ENCODE measurements at places on chromosomes 3 and 15. TPM values are rescaled to one million over a fixed set of nuclear protein-coding genes. Genes with fewer than 3 reads are reported as not detected.

Gene AADACL2
- not detected for total RNA-seq

Gene MCF2L2
- total RNA-seq = 0.41 TPM

Gene MAP2K5
- 17.0 TPM for total RNA-seq

Gene LTK
- 1.8 TPM for total RNA-seq

Gene RLBP1
- not detected for total RNA-seq

Gene CCDC51
- 14.7 TPM for total RNA-seq

Gene ITIH3
- total RNA-seq = 3.6 TPM

Gene GOLGA6L7
- not detected for total RNA-seq

Gene GNAI2
- 381 TPM for total RNA-seq

Gene LDHAL6B
- not detected for total RNA-seq

Gene INSYN1
- 10.4 TPM for total RNA-seq

Gene AGBL1
- 0.32 TPM for total RNA-seq

Gene GOLGA6L4
- 2.9 TPM for total RNA-seq

Gene CIDEC
- not detected for total RNA-seq

Gene NR2F2
- 53.4 TPM for total RNA-seq

Gene SH2D7
- not detected for total RNA-seq

Gene GOLGA8T
- total RNA-seq = not detected

Gene ZNF385D
- 1.6 TPM for total RNA-seq

Gene AMOTL2
- total RNA-seq = 69.2 TPM

Gene HRG
- total RNA-seq = not detected

Gene CELSR3
- total RNA-seq = 0.93 TPM

Gene SLC51A
- total RNA-seq = 1.2 TPM

Gene KCNAB1
- 1.5 TPM for total RNA-seq

Gene PLSCR5
- total RNA-seq = not detected

Gene C3orf20
- total RNA-seq = 0.26 TPM

Gene MAP6D1
- 0.38 TPM for total RNA-seq

Gene GNAT1
- not detected for total RNA-seq

Gene GBE1
- 30.3 TPM for total RNA-seq

Gene FGD5
- 25.4 TPM for total RNA-seq

Gene APBA2
- total RNA-seq = 3.9 TPM
